T follicular helper cell (primary cell): ENCODE measurements at places on chromosomes 16 and 17.

- DNase-seq: no peak
These were observed 54.3 kb upstream of the RBFOX3 start for GRCh38 chr17:79664930-79665737.

GRCh38 chr17:17403899-17404576 lies 72.8 kb upstream of the MED9 start:
- DNase-seq: peak; percentile 20

- DNase-seq: no peak
These were observed 23.1 kb downstream of the TNFRSF13B start for GRCh38 chr17:16948587-16949376.

- no peak for DNase-seq
These were observed 94.0 kb downstream of the SKAP1 start for GRCh38 chr17:48335858-48336500.

GRCh38 chr17:43766413-43767052 lies 7.9 kb upstream of the SOST start:
- DNase-seq: peak; percentile 23

- no peak for DNase-seq
These were observed 317 bp downstream of the TEFM start for GRCh38 chr17:30905742-30906100.

- DNase-seq: no peak
These were observed 187.0 kb downstream of the PRKCB start for GRCh38 chr16:24022797-24023196.

GRCh38 chr17:48587276-48588073 lies 2.6 kb downstream of the HOXB3 start:
- no peak for DNase-seq

- no peak for DNase-seq
These were observed 268.8 kb downstream of the SNX29 start for GRCh38 chr16:12245088-12245920.

GRCh38 chr17:32801193-32801592 lies 75.7 kb downstream of the MYO1D start:
- no peak for DNase-seq

- DNase-seq: peak; percentile 76
These were observed 2.1 kb downstream of the SCARF1 start for GRCh38 chr17:1643293-1643998.

- DNase-seq: no peak
These were observed 711.7 kb upstream of the SOX9 start for GRCh38 chr17:71409137-71409536.

DNA sequence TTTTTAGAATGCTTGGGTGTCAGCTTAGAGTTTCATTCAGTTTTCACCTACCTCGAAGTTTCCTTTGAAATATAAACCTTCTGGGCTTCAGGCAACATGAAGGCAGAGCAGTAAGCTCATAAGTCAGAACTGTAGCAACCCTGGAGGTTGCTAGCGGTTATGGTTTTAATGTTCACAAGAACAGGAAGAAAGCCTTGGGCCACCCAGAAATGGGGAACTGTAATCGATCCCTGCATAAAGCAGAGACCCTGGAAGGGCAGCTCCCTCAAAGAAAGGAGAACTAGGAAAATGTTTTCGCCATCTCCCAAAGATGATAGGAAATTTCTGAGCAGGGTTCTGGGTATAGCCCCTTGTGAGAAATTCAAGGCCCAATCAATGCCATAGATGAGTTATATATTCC lies 47.8 kb upstream of the RASL10B start:
- no peak for DNase-seq

GRCh38 chr16:30186782-30187555 lies 3.6 kb downstream of the CORO1A start:
- DNase-seq: peak; percentile 87

DNA sequence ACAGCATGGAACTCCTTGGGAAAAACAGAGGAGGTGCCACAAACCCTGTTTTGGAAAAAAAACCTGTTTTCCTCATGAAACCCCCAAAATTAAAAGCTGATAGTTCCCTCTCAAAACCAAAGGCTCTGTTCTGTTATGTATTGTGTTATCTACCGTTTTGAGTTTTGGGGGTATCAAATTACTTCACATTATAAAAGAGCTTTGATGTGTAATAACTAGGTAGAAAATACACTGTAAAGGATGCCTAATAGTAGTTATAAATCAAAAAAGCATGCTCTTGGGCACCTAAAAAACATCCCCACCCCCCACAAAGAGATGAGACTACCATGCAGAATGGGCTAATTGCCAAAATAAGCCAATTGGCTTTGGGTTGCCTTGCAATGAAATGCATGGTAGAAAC lies 30.8 kb downstream of the C16orf54 start:
- DNase-seq: no peak

DNA sequence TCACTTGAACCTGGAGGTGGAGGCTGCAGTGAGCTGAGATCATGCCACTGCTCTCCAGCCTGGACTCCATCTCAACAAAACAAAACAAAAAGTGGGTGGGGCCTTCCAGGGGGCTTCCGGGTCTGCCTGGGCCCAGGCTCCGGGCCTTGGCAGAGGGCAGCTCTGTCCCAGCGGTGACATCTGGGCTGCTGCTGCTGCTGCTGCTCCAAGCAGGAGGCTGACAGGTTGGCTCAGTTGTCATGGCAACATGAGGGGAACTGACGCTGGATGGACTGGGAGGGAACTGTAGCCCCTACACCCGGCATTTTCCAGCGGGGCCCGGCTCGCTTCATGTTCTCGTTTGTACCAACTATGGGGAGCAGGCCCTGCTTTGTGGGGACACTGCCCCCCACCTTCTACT lies 4.0 kb downstream of the BAIAP3 start:
- no peak for DNase-seq

- DNase-seq: no peak
These were observed 17.3 kb upstream of the KRT24 start for GRCh38 chr17:40720899-40721298.

GRCh38 chr16:11783319-11784037 lies 13.6 kb downstream of the ZC3H7A start:
- peak; percentile 44 for DNase-seq
